Inflammatory macrophage treated with lipopolysaccharide for 4 hours (primary cell): ENCODE measurements at places on chromosomes 5 and 9.

DNA sequence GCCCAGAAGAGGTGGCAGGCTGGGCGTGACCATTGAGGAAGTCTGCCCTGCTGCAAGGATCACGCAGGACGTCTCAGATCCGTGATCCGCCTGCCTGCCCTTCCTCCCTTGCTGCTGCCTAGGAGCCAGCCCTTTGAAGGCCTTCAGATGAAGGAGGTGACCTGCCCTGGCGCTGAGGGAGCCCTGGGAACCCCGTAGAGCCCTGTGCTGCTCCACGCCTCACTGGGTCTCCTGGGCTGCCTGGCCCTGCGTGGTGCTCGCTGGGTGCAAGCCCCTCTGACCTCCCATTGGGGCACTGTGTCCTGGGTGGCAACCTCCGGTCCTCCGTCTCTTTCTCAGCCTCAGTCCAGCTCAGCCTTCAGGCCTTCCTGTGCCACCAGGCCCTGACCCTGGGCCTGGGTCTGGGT, 295.3 kb upstream of the IRX4 start:
- DNase-seq, result no peak

DNA sequence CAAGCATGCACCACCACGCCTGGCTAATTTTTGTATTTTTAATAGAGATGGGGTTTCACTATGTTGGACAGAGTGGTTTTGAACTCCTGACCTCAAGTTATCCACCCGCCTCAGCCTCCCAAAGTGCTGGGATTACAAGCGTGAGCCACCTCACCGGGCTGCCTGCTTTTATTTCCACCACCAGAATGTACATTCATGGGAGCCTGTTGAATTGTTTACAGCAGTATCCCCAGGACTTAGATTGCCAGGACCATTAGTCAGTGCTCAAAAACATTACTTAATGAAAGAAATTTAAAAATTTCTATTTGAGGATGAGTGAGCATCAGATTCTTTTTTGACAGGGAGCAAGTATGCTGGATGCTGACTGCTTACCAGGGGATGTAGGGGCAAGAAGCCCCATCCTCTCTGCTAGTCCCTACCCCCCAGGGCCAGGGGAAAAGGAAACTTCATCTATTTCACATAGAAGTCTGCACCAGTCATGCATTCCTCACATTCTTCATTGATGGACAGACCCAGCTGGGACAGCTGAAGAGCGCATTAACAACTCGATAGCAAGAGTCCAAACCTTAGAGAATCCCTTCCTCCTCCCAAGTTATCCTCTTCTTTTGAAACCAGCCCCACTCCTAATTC, 10.3 kb upstream of the RGMB start:
- no peak for DNase-seq

- no peak for DNase-seq
These were observed 214.4 kb downstream of the FOXD4L6 start for GRCh38 chr9:40913928-40914673.

DNA sequence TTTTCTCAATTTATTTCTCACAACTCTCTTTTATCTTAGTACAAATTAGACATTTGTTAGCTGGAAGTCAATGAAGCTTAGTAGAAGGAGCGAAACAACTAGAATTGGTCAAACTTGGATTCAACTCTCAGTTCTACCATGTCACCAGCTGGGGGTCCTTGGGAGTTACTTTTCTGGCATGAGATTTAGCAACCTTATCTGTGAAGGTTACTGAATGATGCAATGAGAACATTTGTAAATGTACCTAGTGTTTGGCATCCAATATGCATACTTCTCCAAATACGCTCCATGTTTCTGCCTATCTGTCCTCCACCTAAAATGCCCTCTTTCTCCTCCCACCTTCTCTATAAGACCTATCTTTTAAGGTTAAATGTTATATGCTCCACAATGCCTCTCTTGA, 6.3 kb downstream of the HNRNPA0 start:
- no peak for DNase-seq

DNA sequence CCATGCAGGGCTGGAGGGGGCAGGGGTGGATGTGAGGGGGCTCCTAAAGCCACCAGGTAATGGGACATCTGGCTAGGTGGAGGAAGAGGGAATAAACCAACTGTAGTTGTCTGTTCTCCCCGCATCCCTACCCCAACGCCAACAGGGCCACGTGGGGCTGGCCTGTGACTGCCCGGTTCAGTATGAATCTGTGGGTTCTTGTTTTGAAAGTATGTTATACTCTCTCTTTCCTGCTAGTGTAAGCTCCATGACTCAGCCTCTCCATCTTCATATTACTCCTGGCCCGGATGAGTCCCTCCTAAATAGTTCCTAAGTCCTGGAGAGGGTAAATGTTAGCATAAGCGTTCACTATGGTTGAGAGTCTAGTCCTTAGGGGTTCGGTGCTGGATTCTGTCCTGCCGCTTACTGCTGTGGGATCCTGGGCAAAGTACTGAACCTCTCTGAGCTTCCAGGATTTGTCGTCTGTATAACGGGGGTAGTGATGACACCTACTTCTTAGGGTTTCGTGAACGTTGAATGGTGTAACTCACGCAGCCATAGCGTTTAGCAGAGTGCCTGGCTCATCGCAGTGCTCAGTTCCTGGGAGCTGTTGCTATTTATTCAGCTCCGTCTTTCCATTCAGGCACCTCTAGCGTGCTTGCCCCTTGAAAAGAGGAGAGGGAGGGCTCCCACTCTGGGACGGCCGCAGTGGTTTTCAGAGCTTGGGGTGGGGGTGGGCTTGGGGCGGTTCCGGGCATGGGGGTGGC, 28.8 kb downstream of the LHX2 start:
- DNase-seq, result no peak

DNA sequence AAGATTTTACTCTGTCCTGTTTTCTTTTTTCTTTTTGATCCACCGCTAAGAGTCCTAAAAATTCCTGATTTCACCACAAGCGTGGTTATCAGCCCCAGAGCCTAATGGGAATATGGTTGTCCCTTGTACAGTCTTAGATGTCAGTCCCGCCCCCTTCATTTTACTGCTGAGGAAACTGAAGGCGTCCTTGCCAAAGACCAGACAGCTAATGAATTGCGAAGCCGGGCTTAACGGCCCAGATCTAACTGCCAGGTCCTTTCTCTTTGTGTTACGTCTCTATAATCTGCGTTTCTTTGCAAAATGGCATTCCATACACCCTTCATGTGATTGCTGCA, 497 bp downstream of the NSA2 start:
- DNase-seq, result peak; percentile 76

DNA sequence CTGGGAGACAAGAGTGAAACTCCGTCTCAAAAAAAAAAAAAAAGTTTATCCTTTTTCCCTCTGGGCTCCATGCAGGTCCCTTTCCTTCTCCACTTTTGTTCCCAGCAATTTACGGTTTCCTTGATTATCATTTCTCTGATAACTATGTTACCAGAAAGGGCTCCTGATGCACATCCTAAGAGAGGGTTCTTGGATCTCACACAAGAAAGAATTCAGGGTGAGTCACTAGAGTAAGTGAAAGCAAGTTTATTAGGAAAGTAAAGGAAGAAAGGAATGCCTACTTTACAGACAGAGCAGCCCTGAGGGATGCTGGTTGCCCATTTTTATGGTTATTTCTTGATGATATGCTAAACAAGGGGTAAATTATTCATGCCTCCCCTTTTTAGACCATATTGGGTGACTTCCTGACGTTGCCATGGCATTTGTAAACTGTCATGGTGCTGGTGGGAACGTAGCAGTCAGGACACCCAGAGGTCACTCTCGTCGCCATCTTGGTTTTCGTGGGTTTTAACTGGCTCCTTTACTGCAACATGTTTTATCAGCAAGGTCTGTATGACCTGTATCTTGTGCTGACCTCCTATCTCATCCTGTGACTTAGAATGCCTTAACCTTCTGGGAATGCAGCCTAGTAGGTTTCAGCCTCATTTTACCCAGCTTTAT, 13.5 kb upstream of the MELK start:
- no peak for DNase-seq

- no peak for DNase-seq
These were observed 32.0 kb upstream of the HAPLN1 start for GRCh38 chr5:83752700-83753099.

GRCh38 chr9:89766991-89767390, 162.2 kb downstream of the GADD45G start:
- no peak for DNase-seq

GRCh38 chr9:71295928-71296327, 174.5 kb upstream of the TRPM3 start:
- no peak for DNase-seq

GRCh38 chr5:107840592-107840991, 169.9 kb upstream of the EFNA5 start:
- DNase-seq, result no peak

- DNase-seq, result no peak
These were observed 37.7 kb upstream of the PLEKHG4B start for GRCh38 chr5:54175-54730.

DNA sequence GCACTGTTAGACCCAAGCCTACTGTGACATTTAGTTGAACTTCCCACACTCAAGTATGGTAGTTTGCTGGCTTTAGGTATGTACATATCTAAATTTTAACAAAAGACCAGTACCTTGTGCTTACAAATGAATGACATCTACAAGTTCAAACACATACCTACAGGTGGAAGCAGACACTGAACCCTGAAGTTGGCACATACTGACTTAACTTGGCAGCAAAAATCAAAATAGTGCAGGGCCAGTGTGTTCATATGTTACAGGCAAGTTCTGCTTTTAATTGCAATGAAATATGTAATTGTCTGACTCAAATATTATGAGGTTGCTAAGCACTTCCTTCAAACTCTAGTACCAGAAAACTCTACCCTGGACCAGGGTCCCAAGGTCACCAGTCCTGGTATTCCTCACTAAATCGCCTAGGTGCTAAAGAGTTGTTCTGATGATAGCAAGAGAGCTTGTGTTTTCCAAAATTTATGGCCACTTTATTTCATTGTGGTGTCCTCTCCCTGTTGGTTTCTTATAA, 77.4 kb downstream of the MEGF10 start:
- DNase-seq, result no peak

DNA sequence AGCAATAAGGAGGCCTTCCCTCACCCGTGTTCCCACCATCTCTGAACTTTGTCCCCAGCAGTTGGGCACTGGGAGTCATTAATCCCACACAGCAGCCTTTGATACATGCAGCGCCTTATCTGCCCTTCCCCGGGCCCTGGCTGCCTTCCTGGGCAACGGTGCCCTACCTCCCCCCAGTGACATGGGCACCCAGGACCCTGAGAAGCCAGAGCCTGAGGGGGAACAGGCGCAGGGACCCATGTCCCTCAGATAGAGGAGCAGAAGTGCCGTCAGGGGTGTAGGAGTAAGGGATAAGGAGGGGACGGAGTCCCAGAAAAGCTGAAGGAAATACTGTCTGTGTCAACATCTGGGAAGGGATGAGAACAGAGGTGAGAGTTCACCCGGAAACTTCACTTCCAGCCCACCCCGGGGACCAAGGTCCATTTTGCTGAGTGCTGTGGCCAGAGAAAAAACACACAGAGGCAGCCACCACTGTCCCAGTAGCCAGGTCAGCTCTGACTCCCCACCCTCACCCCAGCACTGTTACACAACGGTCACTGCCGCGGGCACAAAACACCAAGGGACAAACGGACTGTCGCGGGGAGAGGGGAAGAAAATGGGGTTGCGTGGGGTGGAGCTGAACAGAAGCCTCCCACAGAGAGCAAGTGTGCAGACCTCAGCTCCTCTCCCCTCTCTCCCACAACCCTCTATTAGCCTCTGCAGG, 3.8 kb downstream of the PCDH1 start:
- DNase-seq, result no peak

GRCh38 chr9:78805771-78806170, 508.8 kb downstream of the PSAT1 start:
- DNase-seq, result no peak
